Tracheal epithelial cell (primary cell): ENCODE measurements at places on chromosomes 1 and 21. TPM values are rescaled to one million over a fixed set of nuclear protein-coding genes. Genes with fewer than 3 reads are reported as not detected.

The PIGC gene
- 16.9 and 18.8 TPM in 2 replicates for total RNA-seq

The FCRLB gene
- total RNA-seq: 1.7 and 2.6 TPM in 2 replicates

The SPRR1A gene
- total RNA-seq: not detected in 2 replicates

The LCE1D gene
- not detected in 2 replicates for total RNA-seq

The BATF3 gene
- 0.21 and 0.96 TPM in 2 replicates for total RNA-seq

The L1TD1 gene
- under 0.01 and 1.9 TPM in 2 replicates for total RNA-seq

The AP4B1 gene
- 6.6 and 8.7 TPM in 2 replicates for total RNA-seq

The DOCK7 gene
- 42.4 and 68.0 TPM in 2 replicates for total RNA-seq

The ASCL5 gene
- 0.21 TPM in 1 of 2 replicates, not detected in the other for total RNA-seq

The SPATA21 gene
- total RNA-seq: not detected in 2 replicates

The CLDN8 gene
- under 0.01 TPM in 2 replicates for total RNA-seq

The EPHA10 gene
- 0.24 TPM in 1 of 2 replicates, not detected in the other for total RNA-seq

The ATP1A4 gene
- not detected in 2 replicates for total RNA-seq

The RASSF5 gene
- total RNA-seq: 3.1 and 15.3 TPM in 2 replicates

The BCL2L15 gene
- total RNA-seq: 1.2 TPM in 1 of 2 replicates, not detected in the other

The KCNAB2 gene
- 0.48 and 2.1 TPM in 2 replicates for total RNA-seq

The LAD1 gene
- 186 and 189 TPM in 2 replicates for total RNA-seq

The TSHB gene
- total RNA-seq: not detected in 2 replicates

The CCDC17 gene
- total RNA-seq: 0.64 and 1.2 TPM in 2 replicates

The RHCE gene
- 0.48 and 3.6 TPM in 2 replicates for total RNA-seq

The PRKAA2 gene
- total RNA-seq: 3.4 and 5.8 TPM in 2 replicates

The KRTAP19-3 gene
- total RNA-seq: not detected in 2 replicates
